ENCODE measurements at places on chromosomes 13 and 19.
A peak's percentile ranks its signal among the peaks of the same experiment; 100 is the strongest.

DNA sequence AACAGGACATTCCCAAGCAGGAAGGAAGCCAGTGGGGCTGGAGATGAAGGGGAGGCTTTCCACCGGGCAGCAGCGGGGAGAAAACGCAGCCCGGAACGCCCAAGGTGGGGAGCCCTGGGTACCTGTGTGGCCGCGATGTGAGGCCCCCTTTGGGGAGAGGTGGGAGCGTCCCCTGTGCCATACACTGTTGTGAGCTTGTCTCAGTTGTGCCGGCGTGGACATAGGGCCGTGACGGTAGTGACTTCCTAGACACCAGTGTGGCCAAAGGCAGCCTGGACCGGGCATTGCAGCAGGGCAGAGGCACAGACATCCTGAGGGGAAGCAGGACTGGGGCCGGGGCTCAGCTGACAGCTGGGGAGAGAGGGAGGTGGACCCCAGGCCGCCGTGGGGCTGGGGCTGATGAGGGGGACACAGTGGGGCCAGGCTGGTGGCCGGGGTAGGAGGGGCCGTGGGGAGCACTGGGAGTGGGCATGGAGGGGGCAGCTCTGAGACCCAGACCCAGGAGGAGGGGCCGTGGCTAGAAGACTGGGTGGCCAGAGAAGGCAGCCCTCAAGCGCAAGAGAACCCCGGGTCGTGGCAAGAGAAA, 38.5 kb upstream of the TFDP1 start:
- DNase-seq: no peak

DNA sequence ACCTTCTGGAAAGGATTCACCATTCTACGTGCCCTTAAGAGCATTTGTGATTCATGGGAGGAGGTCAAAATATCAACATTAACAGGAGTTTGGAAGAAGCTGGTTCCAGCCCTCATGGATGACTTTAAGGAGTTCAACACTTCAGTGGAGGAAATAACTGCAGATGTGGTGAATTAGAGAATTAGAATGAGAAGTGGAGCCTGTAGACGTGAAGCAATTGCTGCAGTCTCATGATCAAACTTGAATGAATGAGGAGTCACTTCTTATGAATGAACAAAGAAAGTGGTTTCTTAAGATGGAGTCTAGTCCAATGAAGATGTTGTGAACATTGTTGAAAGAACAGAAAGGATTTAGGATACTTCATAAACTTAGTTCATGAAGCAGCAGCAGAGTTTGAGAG, 129.1 kb downstream of the TNFRSF19 start:
- DNase-seq: no peak

DNA sequence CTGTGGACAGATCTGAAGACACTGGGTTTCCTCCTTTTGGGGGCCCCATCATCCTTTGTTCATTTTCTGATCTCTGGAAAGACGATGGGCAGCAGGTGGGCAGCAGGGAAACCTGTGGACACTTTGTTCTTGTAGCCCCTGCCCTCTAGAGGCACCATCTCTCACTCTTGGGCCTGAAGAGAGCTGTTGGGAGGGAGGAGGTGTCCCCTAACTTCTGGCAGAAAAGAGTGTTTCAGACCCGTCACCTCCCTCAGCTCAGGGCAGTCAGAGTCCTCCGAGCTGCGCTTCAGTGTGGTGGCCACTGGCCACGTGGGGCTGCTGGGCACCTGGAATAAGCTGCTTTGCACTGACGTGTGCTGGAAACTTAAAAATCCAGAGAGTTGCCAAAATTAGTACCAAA, 26.9 kb upstream of the RNF17 start:
- no peak for DNase-seq

DNA sequence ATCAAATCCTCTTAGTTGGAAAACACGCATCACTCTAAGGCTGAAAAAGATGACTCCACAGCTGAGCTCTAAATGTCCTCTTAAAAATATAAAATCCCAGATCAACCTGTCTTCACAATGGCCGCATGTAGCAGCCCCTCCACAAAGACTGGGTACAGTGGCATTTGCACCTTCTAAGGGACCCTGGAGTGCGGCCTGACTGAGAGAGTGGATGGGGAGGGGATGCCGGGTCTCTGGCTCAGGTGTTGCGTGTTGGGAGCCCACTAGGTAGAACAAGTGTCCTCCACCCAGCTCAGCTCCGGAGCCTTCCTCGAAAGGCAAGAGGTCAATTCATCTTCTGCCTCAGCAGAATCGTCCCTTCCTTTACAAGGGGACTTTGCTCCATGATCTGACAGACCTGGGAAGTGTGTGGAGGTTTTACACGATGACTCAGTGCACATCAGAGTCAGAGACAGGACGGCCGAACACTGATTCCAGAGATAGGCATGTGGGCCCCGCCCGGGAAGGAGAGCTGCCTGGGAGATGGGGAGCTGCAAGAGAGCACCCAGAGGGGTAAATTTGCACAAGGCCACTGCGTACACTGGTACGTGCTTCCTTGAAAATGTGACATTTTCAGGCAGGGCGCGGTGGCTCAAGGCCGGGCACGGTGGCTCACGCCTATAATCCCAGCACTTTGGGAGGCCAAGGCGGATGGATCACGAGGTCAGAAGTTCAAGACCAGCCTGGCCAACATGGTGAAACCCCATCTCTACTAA, 23.5 kb upstream of the SLC15A1 start:
- DNase-seq: no peak

- DNase-seq: peak; percentile 27
Observed at GRCh38 chr19:57099199-57099661, 20.6 kb upstream of the USP29 start.

- no peak for DNase-seq
Observed at GRCh38 chr13:52703482-52703881, 36.1 kb downstream of the CNMD start.

GRCh38 chr13:107295416-107296140, 727.6 kb upstream of the ARGLU1 start:
- DNase-seq: no peak

DNA sequence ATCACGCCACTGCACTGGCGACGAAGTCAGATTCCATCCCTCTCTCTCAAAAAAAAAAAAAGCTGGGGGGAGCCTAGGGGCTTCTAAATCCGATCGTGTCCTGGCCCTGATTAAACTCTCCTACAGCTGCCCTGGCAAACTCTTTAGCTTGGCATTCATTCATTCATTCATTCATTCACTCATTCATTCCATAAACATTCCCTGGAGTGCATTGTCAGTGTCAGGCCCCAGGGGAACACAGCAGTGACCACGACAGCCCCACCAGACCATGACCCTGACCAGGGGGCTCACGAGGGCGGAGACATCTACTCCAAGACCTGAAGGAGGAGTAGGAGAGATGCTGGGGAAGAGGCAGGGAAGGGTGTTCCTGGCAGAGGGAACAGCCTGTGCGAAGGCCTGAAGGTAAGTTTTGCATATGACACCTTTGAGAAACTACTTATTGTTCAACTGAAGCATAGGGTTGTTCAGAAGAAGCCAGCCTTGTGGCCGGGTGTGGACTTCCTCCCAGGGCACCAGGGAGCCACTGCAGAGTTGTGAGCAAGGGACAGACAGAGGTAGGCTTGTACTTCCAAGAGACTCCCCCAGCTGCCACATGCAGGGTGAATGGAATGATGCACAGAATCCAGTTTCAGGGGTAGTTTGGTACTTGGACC, 24.5 kb downstream of the CEACAM16 start:
- no peak for DNase-seq

- no peak for DNase-seq
Observed at GRCh38 chr13:85261757-85262346, 537.4 kb downstream of the SLITRK6 start.

- no peak for DNase-seq
Observed at GRCh38 chr13:95392597-95392996, 91.3 kb upstream of the ABCC4 start.

GRCh38 chr19:1107661-1108261, 4.0 kb downstream of the GPX4 start:
- no peak for DNase-seq

- DNase-seq: no peak
Observed at GRCh38 chr19:50419022-50419579, 363 bp downstream of the SPIB start.

DNA sequence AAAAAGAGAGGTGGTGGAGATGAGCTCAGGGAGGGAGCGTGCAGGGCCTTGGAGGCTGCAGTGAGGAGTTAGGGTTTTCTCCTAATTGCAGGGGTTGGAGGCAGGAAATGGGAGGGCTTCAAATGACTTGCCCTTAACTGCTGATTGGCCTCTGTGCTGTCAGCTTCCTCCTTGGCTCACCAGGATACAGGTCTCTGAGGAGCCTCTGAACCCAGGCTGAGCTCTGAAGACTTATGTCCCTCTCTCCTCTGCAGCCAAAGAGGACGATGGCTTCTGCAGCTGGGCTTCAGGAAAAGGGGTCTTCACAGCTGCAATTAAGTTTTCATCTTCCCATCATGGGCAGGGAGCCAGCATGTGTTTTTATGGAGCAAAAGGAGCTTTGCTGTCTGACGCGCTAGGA, 6.7 kb upstream of the RANBP3 start:
- DNase-seq: no peak

DNA sequence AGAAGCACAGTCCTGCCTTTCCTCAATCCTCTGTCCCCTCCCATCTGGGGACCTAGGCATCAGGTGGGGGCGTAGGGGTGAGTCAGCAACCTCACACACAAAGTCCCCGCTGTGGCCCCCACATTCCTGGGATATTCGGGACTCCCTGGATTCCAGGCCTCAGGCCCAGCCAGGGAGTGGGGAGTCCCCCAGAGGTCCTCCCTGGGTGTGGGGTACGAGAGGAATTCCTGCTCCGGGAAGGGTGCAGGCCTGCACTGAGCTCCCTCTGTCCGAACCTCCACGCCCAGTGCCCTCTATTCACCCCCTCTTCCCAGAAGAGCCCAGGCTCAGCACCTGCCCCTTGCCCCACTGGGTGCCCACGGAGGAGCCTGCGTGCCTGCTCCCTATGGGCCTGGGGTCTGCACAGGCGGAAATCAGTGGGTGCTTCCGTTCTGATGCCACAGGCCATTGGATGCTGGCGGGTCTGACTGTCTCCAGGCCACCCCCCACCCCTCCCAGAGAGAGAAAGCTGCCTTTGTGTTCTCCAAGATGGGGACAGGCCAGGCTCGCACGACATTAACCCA, 3.4 kb downstream of the CADM4 start:
- no peak for DNase-seq

DNA sequence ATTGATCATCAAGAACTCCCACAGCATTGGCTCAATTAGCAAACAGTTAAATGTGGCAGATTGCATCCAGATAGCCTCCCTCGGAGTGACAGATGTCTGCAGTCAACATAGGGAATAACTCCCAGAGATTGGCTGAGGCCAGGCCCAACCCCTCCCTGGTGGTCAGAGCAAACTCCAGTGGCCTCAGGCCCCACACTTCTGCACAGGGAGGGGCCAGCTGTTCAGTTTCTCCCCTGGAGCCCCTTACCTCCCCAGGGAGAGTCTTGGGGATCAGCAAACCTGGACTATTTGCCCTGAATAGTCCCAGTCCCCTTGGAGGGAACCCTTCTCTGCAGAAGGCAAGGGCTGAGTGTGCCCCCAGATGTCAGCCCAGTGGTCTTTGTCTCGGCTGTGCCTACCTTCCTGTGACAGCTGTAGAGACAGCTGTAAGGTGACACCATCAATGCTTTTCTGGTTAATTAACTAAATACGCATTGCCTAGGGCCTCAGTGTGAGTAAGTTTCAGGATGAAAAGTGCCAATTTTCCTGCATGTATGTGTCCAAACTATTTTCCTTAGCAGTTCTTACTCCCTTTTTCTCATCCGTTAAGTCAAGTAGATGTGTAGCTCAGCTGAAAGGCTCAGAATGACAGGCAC, 102.7 kb upstream of the UQCRFS1 start:
- no peak for DNase-seq

DNA sequence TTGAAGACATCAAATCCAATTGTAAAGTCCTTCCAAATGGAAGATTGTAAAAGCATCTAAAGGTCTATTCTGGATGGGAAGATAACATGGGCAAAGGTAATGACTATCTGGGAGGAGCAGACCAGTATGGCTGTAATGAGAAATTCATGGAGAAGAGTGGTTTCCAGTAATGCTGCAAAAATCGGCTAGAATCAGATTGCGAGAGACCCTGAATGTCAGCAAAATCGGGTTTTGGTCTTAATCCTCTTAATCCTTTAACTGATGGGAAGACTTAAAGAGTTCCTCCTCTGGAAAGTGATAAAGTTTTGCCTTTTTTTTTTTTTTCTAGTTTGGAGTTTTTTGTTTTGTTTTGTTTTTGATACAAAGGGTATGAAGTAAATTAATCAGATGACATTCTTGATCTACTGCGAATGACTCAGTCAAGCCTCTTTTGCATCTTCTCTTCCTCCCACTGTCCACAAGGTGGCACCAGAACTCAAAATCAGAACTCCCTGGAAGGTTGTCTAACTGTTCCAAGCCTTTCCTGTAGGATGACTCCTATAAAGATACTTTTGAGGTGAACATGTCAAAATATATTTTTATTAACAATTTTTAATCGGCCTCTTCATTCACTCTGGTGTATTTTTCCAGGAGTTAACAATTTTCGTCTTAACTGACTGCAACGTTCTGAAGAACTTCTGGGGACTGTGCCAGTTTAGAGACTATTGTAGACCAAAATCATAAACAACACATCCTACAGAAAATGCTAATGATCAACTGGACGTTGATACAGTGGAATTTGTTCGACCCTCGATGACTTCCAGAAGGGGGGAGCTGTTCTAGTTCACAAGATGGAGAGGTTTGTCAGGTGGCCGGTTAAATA, 213.3 kb upstream of the MIR17HG start:
- DNase-seq: no peak

GRCh38 chr13:59879281-59879680, 284.4 kb downstream of the DIAPH3 start:
- DNase-seq: no peak

- no peak for DNase-seq
Observed at GRCh38 chr19:56273563-56274117, 1.1 kb downstream of the EDDM13 start.

DNA sequence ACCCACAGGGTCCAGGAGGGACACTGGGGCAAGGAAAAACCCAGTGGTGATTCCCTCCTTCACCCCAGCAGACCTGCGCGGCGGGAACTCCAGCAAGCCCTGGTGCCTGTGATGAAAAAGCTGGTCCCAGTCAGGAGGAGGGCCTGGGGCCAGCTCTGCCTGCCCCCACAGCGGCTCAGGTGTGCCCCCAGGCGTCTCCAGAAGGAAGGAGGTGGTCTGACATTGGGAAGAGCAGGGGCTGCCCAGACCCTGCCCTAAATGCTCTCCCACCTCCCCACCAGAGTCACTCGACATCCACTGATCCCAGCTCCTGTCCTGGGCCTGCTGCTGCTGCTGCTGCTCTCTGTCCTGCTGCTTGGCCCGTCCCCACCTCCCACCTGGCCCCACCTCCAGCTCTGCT, 6.2 kb downstream of the PTH2 start:
- DNase-seq: no peak

- DNase-seq: no peak
Observed at GRCh38 chr13:111652676-111653075, 332.2 kb downstream of the TEX29 start.

DNA sequence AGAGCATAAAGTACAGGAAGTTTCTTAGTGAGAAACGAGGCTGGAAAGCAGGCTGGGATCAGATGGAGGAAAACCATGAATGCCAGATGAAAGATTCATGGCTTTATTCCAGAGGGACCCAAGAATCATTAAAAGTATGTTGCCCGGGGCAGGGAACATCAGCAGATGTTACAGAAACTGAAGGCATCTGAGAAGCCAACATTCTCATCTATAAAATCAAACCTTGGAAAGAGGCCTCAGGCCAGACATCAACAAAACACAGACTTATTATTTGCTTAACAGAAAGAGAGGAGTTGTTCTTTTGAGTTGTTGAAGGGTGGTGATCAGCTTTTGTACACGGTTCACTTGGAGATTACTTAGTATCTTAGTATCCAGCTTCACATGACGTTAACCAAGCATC, 543.6 kb downstream of the RFC3 start:
- no peak for DNase-seq

- no peak for DNase-seq
Observed at GRCh38 chr13:109785141-109785891, 1.1 kb downstream of the IRS2 start.
